ENCODE measurements at places on chromosomes 16 and 17.

DNA sequence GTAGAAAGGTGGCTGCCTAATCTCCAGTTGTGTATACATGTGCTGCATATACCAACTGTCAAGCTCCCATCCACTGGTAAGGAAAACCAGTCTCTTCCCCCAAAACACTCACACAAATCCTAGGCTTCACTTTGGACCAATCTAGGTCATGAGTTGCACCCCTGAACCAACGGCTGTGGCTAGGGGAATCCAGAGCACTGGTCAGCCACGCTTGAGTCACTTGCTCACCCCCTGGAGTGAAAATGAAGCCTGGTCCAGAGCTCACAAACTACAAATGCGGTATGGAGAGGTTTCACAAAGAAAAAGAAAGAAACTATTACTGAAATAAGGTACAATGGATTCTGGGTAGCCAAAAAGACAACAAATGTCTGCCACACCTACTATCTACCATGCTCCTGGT lies 66.1 kb upstream of the NLK start:
- no peak for DNase-seq

DNA sequence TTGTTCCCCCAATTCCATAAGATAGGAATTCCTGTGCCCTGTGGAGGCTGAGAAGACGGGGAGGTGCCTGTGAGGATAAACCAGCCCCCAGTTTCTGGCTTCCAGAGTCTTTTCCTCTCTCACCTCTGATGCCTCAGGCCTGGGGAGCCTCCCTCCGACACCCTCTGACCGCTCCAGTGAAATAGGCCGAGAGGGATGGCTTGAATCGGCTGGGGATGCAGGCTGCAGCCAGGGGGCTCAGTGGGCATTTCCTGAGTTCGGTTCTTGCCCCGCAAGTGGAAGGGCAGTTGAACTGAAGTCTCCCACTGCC lies 339.4 kb downstream of the SEC14L1 start:
- DNase-seq: no peak

DNA sequence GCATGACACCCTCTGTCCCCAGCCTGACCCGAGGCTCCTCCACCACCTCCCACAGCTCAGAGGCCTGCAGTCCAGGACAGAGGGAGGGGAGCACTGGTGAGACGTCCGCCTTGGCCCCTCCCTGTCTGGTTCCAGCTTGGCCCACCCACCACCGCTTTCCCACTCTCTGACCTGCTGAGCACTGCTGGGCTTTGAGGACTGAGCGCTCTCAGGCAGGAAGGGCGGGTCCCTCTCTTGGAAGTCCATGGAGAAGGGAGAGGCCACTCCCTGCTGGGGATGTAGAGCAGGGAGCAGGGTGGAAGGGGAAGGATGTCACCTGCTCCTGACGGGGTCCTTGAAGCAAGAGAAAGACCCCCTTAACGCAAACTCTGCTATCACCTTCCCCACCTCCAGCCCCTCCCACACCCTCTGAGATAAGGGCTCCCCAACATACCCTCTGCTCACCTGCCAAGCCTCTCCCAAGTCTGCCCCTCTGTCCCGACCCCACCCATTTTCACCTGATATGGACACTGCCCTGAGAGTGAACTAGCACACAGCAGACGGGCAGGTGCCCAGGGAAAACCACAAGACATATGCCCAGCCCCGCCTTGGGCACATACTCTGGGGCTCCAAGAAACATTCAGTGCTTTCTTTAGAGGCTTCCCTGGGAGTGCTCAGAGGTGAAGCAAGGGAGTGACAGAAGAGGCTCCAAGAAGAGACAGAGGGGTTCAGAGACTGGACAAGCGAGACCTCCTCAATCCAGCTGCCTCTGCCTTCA lies 1.4 kb downstream of the OSBPL7 start:
- DNase-seq: no peak

GRCh38 chr16:4882000-4882632 lies 34.8 kb downstream of the UBN1 start:
- DNase-seq: no peak

DNA sequence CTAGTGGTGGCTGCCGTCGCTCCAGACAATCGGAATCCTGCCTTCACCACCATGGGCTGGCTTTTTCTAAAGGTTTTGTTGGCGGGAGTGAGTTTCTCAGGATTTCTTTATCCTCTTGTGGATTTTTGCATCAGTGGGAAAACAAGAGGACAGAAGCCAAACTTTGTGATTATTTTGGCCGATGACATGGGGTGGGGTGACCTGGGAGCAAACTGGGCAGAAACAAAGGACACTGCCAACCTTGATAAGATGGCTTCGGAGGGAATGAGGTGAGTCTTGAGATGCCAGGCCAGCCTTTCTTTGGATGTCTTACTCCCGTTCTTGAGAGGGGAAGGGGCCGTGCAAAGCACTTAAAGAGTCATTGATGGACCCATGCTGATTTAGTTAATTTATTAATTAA lies 16.1 kb downstream of the ARSG start:
- no peak for DNase-seq

DNA sequence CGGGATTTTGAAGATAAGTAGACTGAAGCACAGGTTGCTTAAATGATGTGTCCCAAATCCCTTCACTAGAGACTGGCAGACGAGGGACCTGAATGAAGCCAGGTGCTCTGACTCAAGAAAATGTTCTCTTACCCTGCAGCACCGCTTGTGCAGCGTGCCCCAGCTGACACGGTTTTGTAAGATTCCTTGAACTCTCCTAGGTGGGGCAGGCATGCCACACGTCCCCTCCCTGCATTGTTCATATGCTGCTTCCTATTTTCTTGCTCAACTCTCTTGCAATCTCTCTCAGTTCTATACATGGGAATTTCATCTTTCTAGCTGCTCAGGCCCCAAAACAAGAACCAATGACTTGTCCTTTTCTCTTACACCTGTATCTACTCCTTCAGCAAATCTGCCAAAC lies 22.1 kb upstream of the HNF1B start:
- no peak for DNase-seq

- no peak for DNase-seq
Observed at GRCh38 chr16:89691231-89691985, 4.9 kb downstream of the CDK10 start.

GRCh38 chr17:38561416-38562214 lies 44.1 kb downstream of the SRCIN1 start:
- DNase-seq: no peak

DNA sequence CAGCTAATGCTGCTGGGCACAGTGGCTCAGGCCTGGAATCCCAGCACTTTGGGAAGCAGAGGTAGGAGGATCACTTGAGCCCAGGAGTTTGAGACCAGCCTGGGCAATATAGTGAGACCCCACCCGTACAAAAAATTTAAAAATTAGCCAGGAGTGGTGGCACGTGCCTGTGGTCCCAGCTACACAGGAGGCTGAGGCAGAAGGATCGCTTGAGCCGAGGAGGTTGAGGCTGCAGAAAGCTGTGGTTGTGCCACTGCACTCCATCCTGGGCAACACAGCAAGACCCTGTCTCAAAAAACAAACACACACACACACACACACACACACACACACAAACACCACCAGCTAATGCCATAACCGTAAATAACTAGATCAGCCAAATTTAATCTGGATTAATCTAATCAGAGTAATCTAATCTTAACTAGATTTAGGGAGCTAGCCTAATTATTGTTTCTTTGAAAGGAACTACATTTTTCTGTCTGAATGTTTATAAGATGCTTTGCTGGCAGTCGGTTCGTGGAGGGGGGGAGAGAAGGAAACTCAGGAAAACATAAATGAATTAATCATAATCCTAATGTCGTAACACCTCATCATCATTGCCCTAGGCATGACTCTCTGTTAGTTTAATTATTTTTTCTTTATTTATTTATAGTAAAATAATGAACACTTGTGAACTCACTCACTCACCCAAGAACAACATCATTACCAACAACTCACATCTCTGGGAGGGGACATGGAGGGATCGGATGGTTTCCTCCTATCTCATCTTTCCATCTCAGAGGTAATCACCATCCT lies 12.5 kb upstream of the RBBP6 start:
- no peak for DNase-seq

- DNase-seq: no peak
Observed at GRCh38 chr16:82580298-82580890, 46.4 kb upstream of the CDH13 start.

GRCh38 chr17:66916946-66917345 lies 47.6 kb upstream of the CACNG4 start:
- no peak for DNase-seq

DNA sequence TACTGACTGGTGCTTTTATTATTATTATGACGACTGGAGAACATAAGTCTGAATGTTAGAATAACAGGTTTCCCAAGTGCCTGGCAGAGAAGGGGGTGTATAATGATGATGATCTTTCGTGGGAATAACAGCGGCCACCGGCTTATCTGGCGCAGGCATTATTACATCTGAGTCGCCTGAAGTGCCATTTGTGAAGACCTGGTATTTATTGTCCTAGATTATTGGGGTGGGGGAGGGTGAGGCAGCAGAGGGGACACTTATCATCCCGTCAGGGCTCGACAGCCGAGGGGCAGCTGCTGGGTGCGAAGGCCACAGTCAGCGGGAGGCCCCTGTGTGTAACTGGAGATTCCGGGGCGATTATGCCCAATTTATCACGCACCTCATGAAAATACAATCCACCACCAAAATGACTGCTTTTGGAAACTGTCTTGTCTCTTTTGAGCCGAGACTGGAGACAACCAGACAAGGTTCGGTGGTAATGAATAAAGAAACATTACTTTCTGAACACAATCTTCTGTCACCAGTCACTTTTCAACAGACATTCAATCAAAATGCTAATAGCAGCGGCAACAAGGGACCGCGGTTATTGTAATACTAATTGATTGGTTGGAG lies 199.3 kb downstream of the CCDC182 start:
- DNase-seq: no peak

DNA sequence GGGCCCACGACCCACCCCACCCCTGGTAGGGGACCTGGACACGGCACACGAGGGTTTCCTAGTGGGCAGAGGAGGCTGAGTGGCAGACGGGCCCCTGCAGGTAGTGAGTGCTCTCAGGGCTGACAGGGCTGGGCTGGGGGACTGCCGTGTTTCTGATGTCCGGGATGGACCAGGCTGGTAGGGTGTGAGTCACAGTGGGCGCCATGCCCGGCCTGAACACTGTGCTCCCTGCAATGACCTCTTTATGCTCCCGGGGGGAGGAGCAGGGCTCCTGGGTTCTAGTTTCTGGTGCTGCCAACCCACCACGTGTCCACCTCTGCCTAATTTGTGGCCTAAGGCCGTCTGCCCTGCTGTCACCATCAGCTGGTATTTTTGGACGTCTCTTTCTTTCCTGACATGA lies 26.3 kb downstream of the ARHGAP23 start:
- DNase-seq: no peak

DNA sequence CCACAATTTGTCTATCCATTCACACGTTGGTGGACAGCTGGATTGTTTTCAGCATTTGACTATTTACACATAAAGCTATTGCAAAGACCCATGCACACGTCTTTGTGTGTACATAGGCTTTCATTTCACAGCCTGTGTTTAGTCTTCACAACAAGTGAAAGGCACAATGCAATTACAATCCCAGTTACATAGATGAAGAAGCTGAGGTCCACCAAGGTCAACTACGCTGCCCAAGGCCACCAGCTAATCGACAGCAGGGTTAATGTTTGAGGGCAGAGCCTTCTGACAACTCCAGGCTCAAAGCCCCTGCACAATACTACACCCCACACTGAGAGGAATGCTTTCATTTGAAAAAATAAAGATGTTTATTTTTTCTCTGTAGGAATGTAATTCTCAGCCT lies 93.6 kb upstream of the CDH13 start:
- DNase-seq: no peak

DNA sequence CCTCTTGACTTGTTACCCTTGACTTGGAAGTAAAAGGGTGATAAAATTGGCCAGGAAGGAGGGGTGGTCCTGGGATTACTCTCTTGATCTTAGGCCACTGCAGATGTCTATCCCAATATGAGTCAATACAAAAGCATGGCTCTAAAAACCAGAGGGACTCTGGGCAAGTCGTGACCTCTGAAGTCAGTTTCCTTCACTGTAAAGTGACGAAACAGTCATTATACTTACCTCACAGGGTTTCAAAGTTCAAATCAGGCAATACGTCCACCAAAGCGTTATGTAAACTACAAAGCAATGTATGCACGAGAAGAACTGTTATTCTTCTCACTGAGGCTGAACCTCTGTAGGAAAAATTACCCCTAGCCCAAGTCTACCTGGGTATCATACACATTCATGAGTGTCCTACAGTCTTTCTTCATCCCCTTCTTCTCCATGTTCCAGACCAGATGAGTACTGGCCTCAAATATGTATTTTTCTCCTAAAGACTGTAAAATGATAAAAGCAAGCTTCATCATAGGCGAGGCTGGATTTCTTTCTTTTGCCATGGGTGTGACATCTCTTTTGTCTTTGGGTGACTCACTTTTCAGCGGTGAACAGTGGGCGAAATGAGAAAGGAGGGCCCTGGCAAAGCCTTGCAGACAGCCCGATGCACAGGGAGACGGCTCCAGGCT lies 34.5 kb upstream of the CLEC18B start:
- no peak for DNase-seq

DNA sequence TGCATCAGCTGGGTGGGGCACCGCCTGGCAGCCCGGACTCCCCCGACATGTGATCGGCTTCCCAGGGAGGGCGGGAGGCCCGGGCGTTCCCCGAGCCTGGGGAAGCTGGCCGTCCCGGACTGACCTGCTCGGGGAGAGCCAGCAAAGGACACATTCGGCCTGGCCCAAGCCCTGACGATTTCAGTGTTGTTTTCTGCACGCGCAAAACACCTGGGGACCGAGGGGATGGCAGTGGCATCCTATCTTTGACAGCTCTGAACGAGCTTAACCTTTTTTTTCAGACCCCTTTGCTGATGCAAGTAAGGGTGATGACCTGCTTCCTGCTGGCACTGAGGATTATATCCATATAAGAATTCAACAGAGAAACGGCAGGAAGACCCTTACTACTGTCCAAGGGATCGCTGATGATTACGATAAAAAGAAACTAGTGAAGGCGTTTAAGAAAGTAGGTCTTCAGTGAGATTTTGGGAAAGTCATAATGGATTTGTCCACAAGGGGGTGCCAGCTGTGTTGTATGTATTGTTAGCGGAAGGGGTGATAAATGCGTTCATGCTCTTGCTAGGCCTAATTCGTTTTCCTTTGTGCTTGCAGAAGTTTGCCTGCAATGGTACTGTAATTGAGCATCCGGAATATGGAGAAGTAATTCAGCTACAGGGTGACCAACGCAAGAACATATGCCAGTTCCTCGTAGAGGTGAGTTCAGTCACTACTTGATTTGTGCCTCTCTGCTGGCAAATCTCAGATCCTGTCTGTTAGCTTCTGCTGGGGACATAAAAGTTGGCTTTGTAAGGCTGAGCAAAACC lies 1.0 kb downstream of the EIF1 start:
- DNase-seq: peak; percentile 68

DNA sequence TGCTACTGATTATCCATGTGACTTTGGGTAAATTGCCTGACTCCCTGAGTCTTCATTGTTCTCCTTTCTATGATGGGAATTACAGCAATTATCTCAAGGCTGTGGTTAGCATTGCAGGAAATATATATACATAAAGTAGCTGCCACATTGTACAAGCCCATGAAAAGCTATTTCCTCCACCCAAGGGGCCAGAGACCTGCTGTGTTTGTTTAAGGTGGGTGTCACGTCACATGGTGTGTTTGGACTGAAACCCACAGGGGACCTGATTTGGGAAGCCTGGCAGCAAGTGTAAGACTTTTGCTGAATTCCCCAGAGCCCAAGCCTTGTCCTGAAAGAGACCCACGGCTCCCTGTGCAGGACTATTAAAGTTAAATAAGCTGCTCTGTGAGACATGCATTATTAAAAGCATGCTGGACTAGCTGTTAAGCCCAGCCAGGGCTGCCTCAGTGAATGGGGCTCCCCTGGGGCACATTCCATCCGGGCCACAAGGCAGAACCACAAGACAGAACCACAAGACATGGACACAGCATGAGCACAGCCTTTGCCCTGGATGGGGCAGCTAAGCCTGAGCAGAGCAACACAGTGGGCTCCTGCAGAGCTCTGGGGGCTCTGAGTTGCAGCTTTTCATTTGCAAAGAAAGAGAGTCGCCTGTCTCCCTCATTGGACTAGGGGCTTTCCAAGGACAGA lies 148.9 kb downstream of the SPACA3 start:
- DNase-seq: no peak
